ENCODE measurements at places on chromosomes 7 and 10.

- DNase-seq = no peak
These were observed 70.6 kb upstream of the ZMIZ2 start for GRCh38 chr7:44678101-44678470.

DNA sequence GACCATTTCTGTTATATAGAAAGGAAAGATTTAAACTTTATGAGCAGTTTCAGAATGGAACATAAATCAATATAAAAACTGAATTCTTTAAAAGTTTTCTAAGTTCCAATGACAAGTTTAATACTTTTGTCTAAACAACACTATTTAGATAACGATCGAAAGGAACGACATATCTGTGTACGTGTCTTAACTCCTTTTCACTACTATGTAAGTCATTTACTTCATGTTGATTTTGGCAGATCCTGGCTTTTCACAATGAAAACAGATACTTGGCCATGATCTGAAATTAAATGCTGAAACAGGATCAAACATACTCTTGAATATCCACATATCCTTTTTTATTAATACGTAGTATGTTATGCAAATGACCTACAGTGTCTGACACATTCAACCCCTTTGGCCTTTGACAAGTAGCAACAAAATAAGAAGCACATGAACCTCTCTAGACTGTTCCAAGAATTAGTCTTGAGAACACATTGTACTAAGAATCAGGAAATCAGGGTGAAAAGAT, 41.9 kb downstream of the RNLS start:
- peak; percentile 85 for DNase-seq

- DNase-seq = no peak
These were observed 4.7 kb upstream of the ARPC1B start for GRCh38 chr7:99369767-99370391.

DNA sequence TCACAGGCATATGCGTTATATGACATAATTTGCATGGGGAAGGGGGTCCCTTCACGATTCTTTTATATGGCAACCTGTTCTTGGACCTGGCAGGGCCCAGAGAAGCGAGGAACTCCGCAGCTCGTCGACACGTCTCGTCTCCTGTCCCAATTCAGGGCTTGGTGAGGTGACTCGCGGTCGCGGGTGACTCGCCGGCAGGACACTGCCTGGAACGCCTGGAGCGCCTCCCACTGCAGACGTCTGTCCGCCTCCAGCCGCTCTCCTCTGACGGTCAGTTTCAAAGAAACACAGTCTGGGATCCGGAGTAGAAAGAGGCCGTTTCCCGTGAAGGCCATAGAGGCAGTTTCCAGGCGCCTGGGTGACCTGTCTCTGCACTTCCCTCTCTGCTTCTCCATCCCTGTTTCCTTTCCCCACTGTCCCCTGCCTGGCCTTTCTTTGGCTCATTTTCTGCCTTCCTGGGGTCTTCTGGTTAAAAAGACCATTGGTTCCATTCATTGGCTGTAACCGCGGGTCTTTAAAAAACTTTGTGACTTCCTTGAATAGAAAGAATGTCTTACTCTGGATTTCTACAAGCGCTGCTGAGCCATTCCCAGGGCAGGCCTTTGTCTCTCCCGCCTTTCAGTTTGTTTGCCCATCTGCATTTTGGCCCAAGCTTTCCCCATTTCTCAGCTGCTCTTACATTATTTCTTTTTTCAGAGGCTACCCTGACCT, 1.2 kb downstream of the UPP1 start:
- DNase-seq = no peak

GRCh38 chr7:74143383-74143782, 30.8 kb upstream of the EIF4H start:
- no peak for DNase-seq

GRCh38 chr7:148626828-148627227, 36.3 kb downstream of the C7orf33 start:
- no peak for DNase-seq

- peak; percentile 47 for DNase-seq
These were observed 30.0 kb downstream of the MAP3K8 start for GRCh38 chr10:30463944-30464451.

- no peak for DNase-seq
These were observed 44.6 kb downstream of the SLIT1 start for GRCh38 chr10:97140902-97141745.

- DNase-seq = peak; percentile 76
These were observed 620 bp upstream of the IMPDH1 start for GRCh38 chr7:128410451-128410753.

DNA sequence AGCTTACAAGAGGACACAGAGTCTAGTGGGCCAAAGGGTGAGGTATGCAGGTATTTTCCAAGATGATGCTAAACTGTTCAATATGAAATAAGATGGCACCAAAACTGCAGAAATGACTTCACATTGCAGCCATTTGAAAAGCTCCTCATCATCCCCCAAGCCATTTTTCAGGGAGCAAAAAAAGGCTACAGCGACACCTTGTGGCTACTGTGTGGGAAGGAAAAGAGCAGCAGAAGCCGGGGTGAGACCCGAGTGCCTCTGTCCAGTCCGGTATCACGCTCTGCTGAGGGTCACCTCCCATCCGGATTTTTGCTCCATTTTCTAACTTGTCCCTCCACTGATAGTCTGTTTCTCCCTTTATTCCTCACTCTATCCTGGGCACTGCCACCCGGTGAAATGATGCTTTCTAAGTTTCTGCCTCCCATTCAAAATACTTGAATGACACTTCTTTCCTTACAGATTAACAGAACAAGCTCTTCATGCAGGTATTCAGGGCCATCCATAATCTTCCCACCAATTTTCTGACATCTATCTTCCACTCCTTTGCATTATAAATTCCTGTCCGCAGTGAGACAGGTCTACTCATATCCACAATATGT, 220.2 kb downstream of the DGKI start:
- peak; percentile 34 for DNase-seq

- DNase-seq = no peak
These were observed 156.1 kb downstream of the SPAG6 start for GRCh38 chr10:22501413-22501812.

DNA sequence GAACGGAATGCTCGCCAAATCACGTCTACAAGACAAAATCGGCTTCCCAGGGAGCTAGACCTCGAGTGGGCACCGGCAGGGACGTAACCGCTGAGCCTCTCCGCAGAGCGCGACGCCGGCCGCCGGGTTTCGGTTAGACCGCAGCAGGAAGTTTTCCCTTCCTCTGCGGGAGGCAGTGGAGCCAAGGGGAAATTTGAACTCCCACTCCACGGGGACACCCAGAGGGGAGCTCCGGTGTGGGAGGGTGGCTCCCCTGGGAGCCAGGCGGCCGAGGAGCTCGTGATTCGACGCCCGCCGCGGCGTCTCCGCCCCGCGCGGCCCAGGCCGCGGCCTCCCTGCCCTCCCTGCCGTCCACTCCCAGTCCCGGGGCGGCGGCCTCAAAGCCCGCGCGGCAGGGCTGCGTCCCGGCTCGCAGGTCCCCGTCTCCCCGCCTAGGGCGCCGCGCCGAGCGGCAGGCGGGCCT, 426 bp downstream of the SYPL1 start:
- peak; percentile 28 for DNase-seq

DNA sequence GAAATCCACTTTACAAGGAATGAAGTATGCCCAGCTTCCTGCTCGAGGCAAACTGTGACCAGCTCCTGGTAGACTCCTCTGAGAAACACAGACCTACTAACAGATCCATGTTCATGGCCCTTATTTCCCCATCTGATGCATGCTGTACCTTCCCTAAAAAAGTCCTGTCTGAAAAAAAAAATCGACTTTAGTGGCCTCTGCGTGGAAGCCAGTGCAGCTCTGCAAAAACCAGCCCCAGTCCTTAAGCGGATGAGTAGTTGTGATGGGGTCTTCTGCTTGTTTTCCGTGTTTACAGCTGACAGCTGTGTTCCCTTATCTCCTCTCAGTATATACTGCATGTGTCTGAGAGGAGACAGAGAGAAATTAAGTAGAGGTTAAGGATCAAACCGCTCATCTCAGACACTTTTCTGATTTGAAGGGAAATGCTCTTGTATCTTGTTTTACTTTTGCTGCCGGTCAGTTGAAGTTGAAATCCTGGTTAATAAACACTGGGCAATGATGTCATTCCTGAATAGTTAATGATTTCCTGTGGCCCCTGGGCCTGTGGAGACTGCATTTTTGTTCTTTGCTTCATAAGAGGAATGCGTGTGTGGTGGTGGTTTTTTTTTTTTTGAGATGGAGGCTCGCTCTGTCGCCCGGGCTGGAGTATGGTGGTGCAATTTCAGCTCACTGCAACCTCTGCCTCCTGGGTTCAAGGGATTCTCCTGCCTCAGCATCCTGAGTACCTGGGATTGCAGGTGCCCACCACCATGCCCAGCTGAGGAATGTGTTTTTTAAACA, 67.6 kb downstream of the DOCK1 start:
- peak; percentile 77 for DNase-seq

DNA sequence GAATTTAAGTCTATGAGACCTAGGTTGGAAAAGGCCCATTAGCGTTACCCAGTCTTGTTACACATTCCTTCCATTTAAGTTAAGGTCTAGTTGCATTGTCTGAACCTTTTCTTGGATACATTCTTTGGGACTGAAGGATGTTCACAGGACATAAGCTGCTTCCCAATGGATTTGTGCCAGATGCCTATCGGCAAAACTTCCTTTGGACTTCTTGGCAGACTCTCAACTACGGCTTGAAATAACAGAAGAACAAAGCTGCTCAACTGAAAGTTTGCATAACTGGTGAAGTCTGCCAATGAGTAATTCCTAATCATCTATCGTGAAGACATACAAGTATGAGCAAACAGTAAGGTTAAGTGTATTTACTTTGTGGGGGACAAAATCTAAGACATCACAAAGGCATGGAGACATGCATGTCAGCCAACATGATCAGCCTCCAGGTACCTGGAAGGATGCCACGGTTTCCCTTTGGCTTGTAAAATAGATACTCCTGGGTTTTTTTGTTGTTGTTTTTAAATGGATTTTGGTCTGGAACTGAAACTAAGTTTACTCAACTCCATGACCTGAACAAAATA, 35.4 kb downstream of the MALSU1 start:
- peak; percentile 100 for DNase-seq

DNA sequence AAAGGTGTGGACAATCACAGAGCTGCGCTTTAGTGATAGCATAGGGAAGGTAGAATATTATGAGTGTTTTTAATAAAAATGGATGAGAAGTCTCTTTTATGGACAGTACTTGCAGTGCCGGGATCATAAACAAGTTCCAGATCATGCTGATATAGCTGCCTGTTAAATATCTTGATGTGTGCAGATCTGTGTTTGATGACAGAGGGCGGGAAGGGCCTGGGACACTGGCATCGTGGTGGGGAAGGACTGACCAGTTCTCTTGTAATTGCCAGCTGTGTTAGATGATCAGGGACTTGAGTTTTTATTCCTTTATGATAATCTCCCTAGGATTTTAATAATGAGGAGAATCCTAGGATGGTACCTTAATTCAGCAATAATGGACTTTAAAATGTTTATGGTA, 14.6 kb downstream of the SND1 start:
- no peak for DNase-seq

- DNase-seq = no peak
These were observed 9.4 kb upstream of the ZDHHC4 start for GRCh38 chr7:6567886-6568285.

GRCh38 chr10:52779541-52780390, 7.2 kb upstream of the MBL2 start:
- peak; percentile 41 for DNase-seq

- no peak for DNase-seq
These were observed 780.2 kb downstream of the MAGI2 start for GRCh38 chr7:78673272-78673671.

DNA sequence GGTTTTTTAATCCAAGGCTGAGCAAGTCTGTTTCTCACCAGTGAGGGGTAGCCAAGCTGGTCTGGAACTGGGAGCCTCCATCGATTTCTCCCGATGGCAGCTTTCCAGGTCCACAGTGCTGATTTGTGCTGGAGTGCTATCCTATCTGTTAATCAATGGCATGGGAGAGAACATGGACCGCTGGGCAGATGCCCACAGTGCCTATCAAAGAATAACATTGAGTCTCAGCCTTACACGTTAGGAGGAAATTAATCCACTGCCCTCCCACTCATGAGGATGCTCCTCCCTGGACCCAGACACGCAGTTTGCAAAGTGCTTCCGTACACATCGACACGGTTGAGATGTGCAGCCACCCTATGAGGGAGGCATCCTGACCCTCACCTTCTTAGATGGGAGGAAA, 36.0 kb upstream of the CUX1 start:
- no peak for DNase-seq

- DNase-seq = peak; percentile 80
These were observed 123.8 kb downstream of the KCNMA1 start for GRCh38 chr10:77513781-77514331.

DNA sequence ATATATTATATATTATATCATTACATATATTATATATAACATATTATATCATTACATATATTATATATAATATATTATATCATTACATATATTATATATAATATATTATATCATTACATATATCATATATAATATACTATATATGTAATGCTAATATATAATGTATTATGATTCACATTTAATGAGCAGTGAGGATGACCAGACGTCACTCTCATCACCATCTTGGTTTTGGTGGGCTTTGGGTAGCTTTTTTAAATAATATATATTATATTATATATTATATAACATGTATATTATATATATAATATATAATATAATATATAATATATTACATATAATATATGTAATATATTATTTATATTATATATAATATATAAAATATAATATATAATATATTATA, 1189.4 kb upstream of the AUTS2 start:
- no peak for DNase-seq

- no peak for DNase-seq
These were observed 69.5 kb downstream of the JMJD1C start for GRCh38 chr10:63396133-63396761.

DNA sequence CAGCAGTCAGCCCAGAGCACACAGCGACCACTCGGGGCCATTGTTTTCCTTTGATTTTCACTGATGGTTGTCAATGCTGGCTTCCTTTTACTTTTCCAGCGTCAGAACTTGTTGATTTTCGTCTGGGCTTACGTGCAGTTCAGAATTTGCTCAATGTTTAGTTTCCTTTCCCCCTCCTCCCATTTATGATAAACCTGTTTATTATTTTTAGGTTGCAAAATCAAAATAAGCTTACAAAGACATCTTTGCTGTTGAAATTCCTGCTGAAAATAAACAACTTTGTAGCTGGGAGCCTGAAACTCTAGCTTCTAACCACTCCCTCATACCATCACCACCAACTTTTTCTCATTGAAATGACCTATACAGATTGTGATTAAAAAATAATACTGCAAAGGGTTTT, 83.1 kb upstream of the LYZL1 start:
- DNase-seq = no peak

DNA sequence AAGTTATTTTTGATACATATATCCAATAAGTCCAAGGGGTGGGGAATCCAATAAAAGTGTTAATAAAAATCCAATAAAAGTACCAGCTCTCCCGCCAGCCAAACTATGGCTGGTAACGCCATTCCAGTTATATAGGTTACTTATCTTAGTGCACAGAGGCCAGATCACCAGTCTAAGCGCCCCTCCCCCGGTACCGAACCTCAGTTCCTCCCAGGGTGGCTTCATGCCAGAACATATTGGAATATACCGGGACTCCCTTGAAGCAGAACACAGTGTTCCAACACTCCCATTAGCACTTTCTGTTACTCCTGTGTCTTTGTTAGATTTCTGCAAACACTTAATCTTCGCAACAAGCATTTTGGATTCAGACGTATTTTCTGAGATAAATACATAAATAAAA, 7.5 kb downstream of the FBH1 start:
- DNase-seq = no peak

GRCh38 chr7:12581897-12582296, 11.4 kb downstream of the SCIN start:
- DNase-seq = no peak

Data from bronchial epithelial cell (primary cell).